ENCODE measurements at places on chromosomes 11 and 22.

- DNase-seq, result no peak
Observed at GRCh38 chr11:33509632-33510031, 191.0 kb downstream of the C11orf91 start.

DNA sequence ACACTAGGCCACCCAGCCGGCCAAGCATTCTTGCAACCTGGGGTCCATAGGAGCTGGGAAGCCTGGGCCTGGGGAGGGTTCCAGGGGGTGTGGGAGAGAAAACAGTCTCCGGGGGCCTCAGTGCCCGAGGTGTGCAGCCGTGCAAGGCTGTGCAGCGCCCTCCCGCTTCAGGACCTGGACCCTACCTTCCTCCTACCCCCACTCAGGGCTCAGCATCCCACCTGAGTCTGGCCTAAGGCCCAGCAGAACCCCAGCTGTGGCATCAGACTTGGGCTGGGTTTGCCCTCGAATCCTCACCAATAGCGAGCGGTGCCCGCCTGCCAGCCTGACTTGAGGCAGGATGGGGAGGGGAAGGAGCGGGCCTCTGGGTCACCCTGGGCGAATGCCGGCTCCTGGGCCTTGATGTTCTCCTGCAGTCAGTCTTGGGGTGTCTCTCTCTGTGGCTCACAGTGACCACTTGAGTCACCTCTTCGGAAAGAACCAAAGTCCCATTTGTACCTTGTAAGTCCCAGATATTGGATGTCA, 53.6 kb upstream of the PPARA start:
- DNase-seq, result no peak

- DNase-seq, result peak; percentile 26
Observed at GRCh38 chr11:9250139-9250582, 15.0 kb downstream of the DENND5A start.

- DNase-seq, result no peak
Observed at GRCh38 chr11:98047647-98048046, 973.1 kb upstream of the CNTN5 start.

DNA sequence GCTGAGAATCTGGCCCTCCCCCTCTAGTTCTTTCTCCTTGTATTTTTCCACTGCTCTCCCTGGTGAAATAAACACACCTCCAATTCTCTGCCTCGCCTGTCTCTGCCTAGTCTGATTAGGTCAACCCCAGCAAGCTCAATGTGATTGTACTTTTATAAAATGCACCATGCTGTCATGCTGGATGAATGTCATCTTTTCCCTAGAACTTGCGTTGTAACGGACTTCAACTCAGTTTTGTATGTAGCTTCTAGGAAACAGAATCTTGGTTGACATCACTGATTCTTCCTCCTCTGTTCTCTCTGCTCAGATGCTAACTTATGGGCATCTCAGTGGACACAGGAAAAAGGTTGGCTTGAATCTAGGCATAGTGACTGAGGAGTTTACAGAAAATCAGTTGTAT, 261.9 kb upstream of the ISX start:
- no peak for DNase-seq

DNA sequence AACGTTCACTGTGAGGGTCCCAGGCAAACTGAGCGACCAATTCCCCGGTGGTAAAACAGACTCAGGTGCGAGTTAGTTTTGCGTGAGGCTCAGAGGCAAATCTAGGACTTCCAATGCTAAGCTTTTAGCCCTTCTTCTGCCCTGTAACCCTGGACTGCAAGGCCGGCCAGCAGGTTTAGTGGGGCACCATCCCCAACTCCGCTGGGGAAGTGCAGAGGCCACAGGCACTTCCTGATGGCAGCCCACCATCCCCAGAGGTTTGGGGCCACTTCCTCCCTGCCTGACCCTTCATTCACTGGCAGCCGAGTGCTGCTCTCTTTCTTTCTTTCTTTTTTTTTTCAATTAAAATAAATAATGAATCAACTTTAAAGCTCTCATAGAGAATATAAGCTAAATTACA, 124.6 kb upstream of the B3GAT1 start:
- no peak for DNase-seq

GRCh38 chr11:79436919-79437277, 3.9 kb downstream of the TENM4 start:
- DNase-seq, result no peak

GRCh38 chr11:14766585-14766984, 123.0 kb downstream of the PDE3B start:
- no peak for DNase-seq

- no peak for DNase-seq
Observed at GRCh38 chr11:97445561-97445960, 1055.7 kb downstream of the JRKL start.

DNA sequence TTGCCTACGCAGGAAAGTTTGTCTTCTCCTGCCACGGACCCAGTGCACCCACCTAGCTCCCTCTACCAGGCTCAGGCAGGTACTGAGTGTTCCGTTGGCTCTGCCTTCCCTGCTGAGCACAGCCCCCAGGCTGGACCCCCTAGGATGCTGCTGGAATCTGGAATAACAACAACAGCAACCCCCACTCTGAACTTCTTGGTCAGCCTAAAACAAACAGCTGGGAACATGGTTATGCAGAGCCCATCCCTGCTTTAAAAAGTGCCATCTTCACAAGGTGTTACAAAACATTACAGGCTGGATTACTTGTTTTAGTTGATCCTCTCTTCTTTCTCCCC, 1.8 kb downstream of the OPCML start:
- DNase-seq, result no peak

GRCh38 chr22:25804676-25805075, 62.7 kb downstream of the MYO18B start:
- DNase-seq, result no peak

GRCh38 chr11:94883878-94884277, 89.5 kb downstream of the CWC15 start:
- DNase-seq, result no peak

DNA sequence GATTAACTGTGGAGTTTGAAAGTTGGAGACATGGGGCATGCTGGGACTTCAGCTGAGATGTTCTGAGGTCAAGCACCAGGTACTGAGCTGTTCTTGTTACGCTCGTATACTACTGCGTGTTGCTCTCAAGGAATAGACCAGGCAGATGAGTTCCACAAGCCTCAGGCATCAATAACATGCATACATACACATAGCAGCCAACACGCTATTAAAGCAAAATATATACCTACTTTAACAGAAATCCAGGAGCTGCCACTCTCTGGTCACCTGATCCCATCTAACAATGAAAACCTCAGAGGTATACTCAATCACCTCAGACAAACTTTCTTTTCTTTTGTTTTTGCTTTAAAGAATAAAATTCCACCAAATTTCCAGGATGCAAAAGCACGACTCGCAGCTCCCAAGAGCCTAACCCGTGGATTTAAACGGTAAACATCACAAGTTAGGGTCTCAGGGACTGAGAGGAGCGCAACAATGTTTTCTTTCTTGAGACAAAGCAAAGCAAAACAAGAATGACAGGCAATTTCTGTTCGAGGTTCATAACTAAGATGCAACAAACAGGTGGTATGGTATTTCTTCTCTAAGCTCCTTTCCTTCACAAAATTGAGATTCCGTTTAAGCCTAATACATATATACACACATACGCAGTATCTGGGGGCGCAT, 16.5 kb downstream of the BLID start:
- no peak for DNase-seq

- DNase-seq, result no peak
Observed at GRCh38 chr11:66467034-66467659, 442 bp downstream of the PELI3 start.

- no peak for DNase-seq
Observed at GRCh38 chr11:15341587-15341986, 226.9 kb downstream of the INSC start.

DNA sequence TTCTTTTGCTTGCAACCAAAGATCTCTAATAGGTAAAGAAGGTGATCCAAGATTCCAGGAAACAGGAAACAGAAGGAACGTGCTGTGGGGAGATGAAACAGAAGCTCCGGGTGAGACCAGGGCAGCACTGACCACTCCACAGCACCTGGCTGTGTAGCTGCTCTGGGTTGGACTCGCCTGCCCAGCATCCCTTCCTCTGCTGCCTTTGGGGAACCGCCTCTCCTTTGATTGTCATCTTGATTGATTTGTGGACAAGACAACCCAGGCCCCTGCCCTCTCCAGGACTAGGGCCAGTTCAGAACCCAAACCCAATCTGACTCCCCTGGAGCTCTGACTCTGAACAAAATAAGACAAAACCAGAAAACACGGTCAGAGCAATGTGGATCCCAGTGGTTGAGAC, 14.7 kb upstream of the APOBEC3A start:
- DNase-seq, result no peak

DNA sequence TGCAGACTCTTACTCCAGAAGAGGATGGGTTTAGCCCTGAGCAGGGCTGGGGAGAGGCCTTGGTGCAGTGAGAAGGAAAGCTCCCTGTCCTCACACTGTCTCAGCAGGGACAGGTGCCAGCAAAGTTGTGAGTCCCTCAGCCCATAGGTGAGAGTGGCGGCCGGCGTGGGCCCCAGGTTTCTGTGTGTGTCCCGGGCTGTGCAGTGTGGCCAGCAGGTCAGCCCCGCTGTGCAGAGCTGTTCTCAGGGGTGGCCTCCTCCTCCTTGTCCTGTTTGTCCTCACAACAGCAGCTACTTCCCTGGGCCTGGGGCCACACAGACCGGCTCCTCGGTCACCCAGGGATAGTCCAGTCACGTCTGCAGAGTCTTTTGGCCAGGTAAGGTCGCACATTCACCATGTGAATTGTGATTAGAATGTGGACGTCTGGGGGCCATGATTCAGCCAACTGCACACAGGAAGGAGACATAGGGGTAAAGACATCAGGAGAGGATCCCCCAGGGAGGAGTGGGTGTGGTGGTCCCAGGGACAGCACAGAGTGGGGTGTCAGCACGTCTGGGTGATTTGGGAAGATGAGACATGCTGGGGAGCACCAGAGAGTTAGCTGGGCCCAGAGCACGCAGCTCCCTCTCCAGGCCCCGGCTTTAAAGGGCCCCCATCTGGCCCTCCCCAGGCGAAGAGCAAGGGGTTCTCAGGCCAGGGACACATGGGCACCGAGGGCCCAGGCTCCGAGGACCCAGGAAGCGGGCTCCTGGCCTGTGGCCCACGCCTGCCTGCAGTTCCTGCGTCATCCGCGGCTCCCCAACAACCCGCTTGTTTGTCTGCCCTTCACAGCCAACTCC, 81.6 kb downstream of the MYEOV start:
- no peak for DNase-seq

DNA sequence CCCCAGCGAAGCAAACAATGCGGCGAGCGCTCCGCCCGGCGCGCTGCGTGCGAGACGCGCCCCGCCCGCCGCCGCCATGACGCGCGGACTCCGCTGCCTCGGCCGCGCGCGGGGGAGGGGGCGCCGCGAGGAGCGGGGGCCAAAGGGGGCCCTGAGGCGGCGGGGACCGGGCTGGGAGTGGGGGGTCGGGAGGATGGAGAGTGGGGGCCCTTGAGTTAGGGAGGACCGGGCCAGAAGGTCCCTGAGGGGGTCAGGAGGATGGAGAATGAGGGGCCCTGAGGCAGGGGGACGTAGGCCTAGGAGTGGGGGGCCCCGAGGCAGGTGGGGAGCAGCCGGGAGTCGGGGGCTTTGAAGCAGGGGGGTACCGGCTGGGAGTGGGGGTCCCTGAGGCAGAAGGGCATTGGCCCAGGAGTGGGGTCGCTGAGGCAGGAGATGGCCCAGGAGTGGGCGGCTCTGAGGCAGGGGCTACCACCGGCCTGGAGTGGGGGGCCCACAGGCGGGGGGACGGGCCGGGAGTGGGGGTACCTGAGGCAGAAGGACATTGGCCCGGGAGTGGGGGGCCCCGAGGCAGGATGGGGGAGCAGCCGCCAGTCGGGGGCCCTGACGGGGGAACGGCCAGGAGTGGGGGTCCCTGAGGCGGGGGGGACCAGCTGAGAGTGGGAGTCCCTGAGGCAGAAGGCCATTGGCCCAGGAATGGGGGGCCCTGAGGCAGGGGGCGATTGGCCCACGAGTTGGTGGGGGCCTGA, at the start of gene BRD1:
Gene BRD1 (minus strand): TSS at position 21 of the 746 bp plus-strand sequence. CDS start 3,556 bp downstream, outside the sequence.
- no peak for DNase-seq

- DNase-seq, result no peak
Observed at GRCh38 chr11:89119426-89119825, 53.6 kb upstream of the GRM5 start.

- DNase-seq, result no peak
Observed at GRCh38 chr22:45905326-45905923, 71.5 kb downstream of the WNT7B start.

DNA sequence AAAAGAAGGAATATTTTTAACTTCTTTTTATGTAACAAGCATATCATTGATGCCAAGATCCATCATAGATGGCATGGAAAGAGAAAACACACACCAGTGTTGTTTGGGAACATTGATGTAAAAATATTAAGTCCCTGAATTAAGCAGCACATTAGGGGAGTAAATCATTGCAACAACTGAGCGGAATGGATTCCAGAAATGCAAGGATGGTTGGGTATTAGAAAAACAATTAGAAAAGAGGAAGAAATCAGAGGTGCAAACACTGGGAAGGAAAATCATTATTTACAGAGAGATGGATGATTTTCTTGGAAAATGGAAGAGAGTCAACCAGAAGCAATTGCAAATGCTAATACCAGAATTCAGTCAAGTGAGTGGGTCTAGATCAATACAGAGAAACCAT, 8.1 kb downstream of the SMIM38 start:
- DNase-seq, result no peak

GRCh38 chr11:3096909-3097530, 39.8 kb upstream of the CARS1 start:
- DNase-seq, result no peak

GRCh38 chr11:27233654-27234042, 129.4 kb downstream of the CCDC34 start:
- DNase-seq, result no peak

GRCh38 chr11:3613998-3614741, 27.6 kb downstream of the ART5 start:
- DNase-seq, result no peak

DNA sequence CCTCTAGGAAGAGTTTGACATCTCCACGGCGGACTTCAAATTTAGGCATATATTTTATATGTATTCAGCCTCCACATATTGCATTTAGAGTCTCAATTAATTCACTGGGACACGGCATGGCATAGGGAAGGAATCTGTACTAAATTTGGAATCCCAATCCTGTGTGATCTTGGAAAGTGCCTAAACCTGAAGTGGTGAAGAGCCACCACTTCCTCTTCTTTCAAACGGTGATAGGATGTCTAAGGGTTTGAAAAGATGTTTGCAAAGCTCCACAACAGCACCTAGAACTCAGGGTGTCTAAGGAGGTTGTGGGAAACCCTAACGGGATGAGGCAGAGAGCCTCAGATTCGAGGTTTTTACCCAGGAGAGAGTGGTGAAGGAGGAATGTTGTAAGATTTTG, 1.0 kb upstream of the L3MBTL2 start:
- DNase-seq, result no peak
